ENCODE measurements at places on chromosomes 7 and 10. TPM values are rescaled to one million over a fixed set of nuclear protein-coding genes. Genes with fewer than 3 reads are reported as not detected.

PCGF5 gene
- 56.0 TPM for total RNA-seq

FAM20C gene
- total RNA-seq: 23.4 TPM

FAM237B gene
- total RNA-seq: not detected

ASAH2 gene
- total RNA-seq: 2.9 TPM

DGKI gene
- 1.4 TPM for total RNA-seq

ACTL6B gene
- not detected for total RNA-seq

DNA2 gene
- 2.0 TPM for total RNA-seq

All from Right ventricle myocardium superior (tissue), 1 donor.